ENCODE measurements at places on chromosomes 1 and 21.

DNA sequence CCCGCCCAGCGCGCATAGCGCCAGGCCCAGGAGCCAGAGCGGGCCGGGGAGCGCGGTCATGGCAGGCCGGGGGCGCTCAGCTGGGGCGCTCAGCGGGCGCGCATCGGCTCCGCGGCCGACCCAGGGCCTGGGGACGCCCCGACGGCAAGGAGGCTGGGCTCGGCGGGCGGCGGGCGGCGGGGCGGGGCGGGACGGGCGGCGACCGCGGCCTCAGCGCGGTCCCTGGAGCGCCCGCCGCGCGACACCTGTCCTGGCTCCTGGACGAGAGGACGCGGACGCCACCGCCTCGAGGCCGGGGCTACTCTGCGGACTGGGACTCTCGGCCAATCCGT, 273 bp downstream of the BMP8B start:
- DNase-seq, result no peak

GRCh38 chr1:93502571-93502970, 54.7 kb downstream of the FNBP1L start:
- no peak for DNase-seq

DNA sequence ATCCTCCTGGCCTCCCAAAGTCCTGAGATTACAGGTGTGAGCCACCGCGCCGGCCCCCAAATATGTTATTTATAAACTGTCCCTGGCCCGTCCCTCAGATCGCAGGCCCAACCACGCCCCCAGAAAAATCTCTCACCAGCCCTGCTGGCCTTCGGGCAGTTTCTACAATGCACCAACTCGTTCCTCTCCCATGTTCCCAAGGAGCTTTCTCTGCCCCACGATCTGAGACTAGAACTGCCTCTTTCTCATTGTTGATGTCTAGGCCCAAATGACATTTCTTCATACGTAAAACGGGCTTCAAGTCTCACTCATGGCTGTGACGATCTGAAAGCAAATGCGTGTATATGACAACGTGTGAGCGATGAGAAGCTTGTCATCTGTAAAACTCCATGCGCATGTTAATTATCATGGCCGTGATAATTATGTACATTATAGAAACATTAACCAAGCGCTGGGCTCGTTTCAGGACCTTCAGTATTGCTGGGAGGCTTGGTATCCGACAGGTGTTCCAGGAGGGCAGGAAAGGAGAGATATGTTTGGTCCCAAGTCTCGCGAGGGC, 748 bp upstream of the NIPAL3 start:
- no peak for DNase-seq

- DNase-seq, result no peak
These were observed 30.2 kb downstream of the S100A6 start for GRCh38 chr1:153505576-153505975.

DNA sequence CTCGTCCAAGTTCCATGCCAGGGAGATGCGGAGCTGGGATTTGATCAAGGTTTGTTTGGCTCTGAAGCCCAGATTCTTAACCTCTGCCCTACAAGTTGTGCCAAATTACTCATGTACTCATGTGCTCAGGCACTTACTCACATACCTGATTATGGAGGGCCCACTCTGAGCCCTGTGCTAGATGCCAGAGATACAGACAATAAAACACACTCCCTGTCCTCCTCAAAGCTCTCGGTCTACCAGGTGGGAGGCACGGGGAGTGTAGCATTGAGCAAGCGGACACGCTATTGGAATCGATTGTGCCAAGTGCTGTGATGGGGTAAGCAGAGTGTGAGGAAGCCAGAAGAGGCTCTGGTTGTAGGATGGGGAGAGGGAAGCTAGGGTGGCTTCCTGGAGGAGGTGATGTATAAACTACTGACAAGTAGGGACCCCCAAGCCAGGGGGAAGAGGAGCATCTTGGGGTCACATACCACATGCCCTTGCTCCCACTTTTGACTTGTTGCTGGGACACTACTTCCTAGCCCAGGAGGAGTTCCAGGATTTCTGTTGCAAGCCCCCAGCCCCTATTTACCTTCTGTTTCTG, 49.8 kb upstream of the IFNLR1 start:
- DNase-seq, result no peak

DNA sequence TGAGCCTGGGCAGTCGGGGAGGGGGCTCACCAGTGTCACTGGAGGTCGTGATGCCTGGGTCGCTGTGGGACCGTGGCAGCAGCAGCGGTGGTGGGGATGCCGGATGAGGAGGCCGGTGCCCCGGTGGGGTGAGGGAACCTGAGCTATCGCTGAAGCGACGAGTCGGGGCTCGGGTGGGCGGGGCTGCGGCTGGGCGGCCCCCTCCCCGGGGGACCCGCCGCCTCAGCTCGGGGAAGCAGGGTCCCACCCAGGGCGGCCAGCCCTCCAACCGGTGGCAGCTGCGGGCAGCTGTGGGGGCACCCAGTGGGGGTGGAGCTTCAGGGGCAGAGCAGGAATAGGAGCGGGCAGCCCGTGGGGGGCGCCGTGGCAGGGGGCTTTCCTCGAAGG, 5.0 kb downstream of the ENTREP3 start:
- DNase-seq, result no peak

DNA sequence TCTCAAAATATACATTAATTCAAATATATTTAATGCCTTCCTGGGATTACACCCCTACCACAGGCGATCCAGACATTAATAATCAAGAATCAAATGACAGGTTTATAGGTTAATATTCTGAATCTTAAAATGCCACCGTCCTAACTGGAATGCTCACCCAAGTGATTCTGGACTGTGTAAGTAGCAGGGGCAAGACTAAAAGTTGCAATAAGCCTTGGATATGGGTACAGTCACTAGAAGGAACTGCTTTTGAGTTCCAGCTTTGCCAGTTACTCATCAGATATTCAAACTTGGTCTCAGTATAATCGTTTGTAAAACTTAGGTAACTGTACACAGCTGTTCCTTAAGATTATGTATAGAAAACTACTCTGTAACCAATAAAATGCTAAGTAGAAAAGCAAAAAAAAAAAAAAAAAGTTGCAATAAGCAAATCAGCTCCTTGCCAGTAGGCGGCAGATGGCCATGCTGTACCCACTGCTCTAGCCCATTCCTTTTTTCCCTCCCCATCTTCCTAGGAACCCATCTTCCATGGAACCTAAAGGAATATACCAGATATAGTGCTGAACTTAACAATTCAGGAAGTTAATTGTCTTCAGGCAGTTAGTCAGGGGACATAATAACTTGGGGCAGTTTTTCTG, 10.5 kb downstream of the RO60 start:
- DNase-seq, result peak; percentile 40

DNA sequence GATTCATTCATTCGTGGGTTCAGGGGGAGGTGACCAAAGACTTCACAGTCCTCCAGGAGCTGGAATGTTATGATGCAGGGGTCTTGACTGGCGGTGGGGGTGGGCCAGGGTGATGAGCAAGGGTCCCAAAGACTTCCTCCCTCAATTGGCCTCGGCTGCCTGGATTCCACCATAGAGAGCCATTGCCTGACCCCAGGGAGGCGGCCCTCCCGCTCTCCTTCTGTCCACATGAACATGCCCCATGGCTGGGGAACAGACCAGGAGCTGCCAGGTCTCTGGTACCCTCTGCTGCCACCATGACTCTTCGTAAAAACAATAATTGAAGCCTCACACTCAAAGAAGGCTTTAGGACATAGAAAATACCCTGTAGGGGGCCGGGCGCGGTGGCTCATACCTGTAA, 102.5 kb upstream of the CASZ1 start:
- no peak for DNase-seq

DNA sequence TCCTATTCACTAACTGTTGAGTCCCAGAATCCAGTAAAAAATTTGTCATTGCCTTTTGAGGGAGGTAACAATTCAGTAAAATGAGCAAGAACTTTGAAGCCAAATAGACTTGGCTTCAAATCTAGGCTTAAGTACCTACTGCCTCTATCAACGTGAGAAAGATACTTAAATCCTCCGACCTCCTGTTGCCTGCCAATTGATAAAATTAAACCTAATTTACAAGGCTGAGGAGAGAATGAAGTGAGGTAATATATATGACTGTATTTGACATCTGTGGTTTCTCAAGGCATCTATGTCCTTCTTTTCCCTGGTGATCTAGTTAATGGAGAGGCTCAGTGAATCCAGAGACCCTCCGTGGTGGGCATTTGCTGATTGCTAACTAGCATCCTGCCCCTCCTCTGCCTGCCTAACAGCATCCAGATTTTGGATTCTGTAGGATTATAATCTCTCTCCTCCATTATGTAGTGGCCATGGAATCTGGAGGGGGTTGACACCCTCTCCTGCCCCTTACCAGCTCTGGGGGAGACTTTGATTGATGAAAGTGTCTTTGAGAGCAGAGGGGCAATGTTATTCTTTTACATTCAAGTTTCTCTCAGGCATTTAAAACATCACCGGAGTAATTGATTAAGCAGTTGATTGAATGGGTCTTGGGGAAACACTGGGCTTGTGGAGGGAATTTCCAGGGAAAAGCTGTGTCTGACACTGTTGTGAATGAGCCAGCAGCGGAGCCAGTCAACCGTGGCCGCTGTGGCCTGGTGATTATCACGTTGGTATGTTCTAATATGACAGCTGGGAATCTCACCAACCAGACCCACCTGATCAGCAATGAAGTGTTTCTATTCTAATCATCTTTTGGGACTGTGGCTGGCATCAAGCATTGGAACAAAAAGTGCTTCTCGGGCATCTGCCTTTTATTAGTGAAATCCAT, 140.7 kb upstream of the FAM78B start:
- DNase-seq, result no peak

DNA sequence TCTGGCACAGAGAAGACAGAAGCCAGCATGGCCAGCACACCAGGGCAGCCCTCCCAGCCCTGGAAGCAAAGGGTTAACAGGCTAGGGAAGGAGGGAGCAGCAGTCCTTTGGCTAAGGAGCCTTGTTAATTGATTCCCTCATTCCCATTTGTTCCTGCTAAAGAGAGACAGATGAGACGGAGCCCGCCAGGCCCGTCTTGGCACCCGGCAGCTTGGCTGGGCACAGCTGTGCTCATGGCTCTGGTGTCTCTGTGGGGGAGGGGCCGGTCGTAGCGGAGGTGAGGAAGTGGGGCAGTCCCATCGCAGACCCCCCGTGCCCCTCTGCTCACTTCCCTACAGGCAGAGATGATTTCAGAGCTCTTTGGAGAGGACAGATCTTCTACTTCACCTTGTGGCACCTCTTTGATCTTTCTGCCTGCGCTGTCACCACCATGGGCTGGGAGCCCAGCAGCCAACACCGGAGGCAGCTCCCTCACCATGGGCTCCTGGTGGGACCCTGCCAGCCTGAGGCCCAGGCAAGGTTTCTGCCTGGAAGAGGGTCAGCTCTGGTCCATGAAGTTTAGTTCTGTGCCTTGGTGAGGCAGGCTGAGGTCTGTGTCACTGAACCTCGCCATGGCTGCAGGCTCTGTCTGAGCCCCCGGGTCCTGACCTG, 38.0 kb downstream of the FOXO6 start:
- no peak for DNase-seq

DNA sequence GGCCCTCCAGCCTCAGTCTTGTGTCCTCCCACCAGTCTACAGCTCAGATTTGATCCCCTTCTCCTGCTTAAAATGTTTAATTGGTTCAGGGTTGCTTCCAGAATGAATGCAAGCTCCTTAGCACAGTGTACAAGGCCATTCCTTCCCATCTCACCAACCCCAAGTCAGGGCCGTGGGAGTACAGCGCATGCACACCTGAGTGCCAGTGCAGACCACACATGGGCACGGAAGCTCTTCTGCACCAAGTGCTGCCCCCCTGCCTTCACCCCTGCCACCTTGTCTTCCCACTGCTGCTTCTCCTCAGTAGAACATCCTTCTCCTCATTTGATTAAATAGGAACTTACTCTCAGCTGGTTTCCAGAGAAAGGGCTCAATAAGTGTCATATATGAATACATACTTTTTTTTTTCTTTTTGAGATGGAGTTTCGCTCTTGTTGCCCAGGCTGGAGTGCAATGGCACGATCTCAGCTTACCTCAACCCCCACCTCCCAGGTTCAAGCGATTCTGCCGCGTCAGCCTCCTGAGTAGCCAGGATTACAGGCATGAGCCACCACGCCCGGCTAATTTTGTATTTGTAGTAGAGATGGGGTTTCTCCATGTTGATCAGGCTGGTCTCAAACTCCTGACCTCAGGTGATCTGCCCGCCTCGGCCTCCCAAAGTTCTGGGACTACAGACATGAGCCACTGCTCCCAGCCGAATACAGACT, 9.3 kb downstream of the PMF1 start:
- no peak for DNase-seq

- DNase-seq, result peak; percentile 34
These were observed 32.4 kb downstream of the KIF1B start for GRCh38 chr1:10242811-10243210.

DNA sequence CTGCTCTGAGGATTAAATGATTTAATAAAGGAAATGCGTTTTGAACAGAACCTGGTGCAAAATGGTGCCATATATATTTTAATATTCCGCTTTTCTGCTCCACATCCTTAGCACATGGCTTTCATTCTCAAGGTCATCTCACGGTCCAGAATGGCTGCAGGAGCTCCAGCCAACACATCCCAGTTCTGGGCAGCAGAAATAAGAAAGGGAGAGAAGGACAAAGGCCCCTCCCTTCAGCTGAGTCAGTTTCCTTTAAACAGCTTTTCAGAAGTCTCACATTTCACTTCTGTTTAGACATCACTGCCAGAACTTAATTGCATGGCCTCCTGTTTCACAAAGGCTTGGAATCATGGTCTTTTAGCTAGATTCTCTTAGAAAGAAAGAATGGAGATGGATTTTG, 75.2 kb upstream of the LRRN2 start:
- DNase-seq, result no peak

DNA sequence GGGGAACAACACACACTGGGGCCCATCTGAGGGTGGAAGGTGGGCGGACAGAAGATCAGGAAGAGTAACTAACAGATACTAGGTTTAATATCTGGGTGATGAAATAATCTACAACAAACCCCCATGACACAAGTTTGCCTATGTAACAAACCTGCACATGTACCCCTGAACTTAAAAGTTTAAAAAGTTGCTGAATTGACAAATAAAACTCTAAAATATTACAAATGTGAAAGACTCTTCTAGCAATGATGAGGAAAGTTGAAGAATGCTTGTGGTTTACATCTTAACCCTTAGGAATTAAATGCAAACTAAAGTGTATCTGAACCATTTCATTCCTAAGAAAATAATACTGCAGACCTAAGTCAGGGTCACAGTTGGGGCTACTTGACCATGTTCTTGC, 525.6 kb upstream of the CAMK1G start:
- no peak for DNase-seq

GRCh38 chr1:78760858-78761257, 111.2 kb downstream of the IFI44 start:
- no peak for DNase-seq

GRCh38 chr1:185144233-185144632, 12.5 kb downstream of the TRMT1L start:
- DNase-seq, result no peak

GRCh38 chr1:1298861-1299685, 8.7 kb downstream of the ACAP3 start:
- no peak for DNase-seq

DNA sequence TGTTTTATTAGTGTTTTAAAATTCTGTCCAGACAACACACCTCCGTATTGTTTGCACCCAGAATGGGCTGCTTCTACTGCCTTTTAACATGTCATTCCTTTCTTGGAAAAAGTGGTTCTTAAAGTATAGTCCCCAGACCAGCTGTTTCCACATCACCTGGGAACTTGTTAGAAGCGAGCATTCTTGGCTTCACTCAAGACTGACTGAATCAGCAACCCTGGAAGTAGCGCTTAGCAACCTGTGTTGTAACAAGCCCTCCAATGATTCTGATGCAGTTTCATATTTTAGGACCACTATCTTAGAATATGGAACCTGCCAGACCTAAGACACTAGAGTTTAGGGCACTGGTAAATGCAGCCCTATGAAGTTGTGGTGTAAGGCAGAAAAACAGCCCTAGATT, 6.0 kb upstream of the PPIE start:
- no peak for DNase-seq

Measured in MM.1S (cell line).